HTR-8/SVneo (cell line): ENCODE measurements at places on chromosomes 5 and 9.

- peak; percentile 28 for DNase-seq
These were observed 61.1 kb upstream of the ARAP3 start for GRCh38 chr5:141742866-141743851.

GRCh38 chr9:127074561-127075548 is 47.6 kb downstream of the ANGPTL2 start:
- no peak for DNase-seq

DNA sequence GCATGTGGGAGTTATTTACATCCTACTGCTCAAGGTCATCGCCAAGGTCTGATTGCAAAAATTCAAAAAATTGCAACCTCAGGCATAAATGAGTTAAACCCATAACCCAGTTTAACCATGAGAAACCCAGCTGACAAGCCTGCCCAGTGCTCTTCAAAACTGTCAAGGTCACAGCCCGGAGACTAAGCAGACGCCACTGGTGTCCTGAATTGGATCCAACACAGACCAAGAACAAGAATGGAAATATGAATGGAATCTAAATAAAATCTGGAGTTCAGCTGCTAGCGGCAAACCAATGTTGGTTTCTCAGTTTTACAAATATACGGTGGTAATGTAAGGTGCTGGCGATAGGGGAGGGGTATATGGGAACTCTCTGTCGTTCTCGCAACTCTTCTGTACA is 201.5 kb upstream of the MVB12B start:
- no peak for DNase-seq

GRCh38 chr5:127549551-127549950 is 32.1 kb downstream of the PRRC1 start:
- no peak for DNase-seq

DNA sequence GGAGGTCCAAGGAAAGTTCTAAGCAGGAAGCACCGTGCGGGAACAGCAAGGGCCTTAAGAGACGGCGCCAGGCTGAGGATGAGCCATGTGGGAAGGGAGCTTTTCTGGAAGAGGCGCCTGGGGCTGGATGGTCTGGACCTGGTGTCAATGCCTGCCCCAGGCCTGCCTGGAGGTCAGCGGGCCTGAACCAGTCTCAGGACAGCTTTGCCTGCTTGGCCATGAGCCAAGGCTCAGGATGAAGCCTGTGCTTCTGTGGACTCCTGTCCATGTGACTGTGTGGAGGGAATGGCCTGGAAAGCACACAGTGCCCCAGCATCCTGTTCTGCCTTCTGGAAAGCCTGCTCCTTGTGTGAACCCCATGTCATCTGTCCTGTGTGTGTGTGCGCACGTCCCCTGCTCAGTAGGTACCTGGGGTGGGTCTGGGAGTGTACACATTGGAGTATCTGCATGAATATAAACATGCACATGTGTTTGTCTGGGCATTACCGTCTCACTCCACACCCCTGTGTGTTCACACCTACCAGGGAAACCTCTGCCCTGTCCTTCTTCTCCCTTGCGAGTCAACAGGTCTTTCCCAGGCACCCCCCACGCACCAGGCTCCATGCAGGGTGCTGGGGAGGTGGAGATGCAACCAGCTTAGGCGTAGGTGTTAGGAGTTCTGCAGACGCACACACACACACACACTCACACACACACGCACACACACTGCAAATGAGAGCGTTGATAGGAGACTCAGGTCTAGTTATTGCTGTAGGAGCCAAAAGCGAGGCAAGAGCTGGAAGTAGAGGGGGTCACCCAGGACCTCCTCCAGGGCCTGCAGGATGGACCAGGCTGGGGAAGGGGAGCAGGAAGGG is 24.8 kb downstream of the DAB2IP start:
- no peak for DNase-seq

- no peak for DNase-seq
These were observed 74.3 kb upstream of the STXBP1 start for GRCh38 chr9:127537792-127538191.
